ENCODE measurements at places on chromosomes 1 and 21.

DNA sequence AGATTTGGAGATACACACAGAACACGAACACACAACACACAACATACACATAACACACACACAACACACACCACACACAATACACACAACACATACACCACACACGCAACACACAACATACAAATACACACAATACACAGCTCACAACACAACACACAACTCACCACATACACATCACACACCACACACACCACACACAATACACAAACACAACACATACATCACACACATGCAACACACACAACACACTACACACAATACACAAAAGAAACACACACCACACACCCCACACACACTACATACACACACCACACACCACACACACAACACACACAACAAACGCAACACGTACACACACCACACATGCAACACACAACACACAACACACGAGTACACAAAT lies 29.1 kb upstream of the C1orf174 start:
- DNase-seq: no peak

- DNase-seq: peak; percentile 33
These were observed 19.6 kb upstream of the PDE9A start for GRCh38 chr21:42633858-42634257.

- DNase-seq: no peak
These were observed 47.2 kb downstream of the C1orf21 start for GRCh38 chr1:184433956-184434502.

DNA sequence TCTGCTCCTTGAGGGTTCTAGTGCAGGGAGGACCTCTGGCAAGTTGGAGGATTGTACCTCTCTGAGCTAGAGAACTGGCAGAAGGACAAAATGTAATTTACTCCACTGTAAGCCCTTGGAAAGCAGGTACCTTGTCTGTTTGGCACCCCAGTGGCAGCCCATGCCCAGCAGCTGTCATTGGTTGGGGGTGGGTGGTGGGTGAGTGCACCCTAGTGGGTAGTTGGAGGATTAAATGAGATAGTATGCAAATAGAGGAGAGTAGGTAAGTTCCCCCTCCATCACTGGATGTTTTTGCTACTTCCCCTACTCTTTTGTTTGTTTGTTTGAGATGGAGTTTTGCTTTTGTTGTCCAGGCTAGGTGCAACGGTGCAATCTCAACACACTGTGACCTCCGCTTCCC lies 69.8 kb downstream of the RYR2 start:
- DNase-seq: no peak

DNA sequence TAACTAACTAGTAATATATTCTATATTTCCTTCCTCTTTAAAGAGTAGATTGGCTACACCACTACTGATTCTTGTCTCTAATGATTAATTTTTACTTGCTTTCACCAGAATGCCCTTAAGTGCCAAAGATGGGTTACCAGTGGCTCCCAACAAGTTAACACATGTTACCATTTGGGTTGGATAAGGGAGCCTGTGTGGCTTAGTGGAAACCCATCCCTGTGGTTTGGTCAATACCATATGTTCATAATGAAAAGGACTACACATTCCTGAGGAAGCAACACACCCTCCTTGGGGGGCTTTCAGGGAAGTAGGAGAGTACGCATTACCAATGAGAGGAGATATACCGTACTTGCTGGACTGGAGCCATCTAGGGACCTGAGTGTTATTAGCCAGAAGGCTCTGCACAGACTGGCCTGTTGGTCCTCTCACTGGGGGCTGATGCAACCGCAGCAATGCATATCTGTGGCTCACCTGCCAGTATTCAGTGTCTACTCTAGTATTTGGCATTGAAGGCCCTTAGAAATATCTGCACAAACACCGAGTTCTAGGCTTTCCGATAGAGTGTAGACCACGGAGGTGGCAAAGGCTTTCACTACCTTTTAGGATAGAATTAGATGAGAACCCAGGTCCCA lies 29.3 kb upstream of the PLXNA2 start:
- no peak for DNase-seq

Data from lower lobe of right lung (tissue), 2 donors.